ENCODE measurements at places on chromosomes 5 and 9.

DNA sequence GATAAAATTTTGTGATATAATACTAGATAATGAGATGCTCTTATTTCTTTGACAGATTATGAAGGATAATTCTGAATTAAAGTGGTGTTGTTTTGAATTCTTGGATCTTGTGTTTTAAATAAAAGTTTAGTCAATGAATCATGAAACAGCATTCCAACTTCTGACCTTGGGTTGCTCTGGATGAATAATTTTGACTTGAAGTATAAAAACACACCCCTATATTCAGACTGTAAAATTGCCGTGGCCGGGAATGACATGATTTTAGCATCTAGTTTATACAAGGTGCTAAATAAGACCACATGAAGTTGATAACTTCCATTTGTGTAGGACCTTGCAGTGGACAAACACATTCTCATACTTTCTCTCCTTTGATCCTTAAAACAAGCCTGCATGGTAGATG lies 67.2 kb upstream of the DAP start:
- DNase-seq = no peak

- DNase-seq = no peak
Measured at GRCh38 chr9:12658531-12659209, 34.5 kb upstream of the TYRP1 start.

- DNase-seq = no peak
Measured at GRCh38 chr5:179051784-179052183, 8.4 kb upstream of the ZNF354C start.

DNA sequence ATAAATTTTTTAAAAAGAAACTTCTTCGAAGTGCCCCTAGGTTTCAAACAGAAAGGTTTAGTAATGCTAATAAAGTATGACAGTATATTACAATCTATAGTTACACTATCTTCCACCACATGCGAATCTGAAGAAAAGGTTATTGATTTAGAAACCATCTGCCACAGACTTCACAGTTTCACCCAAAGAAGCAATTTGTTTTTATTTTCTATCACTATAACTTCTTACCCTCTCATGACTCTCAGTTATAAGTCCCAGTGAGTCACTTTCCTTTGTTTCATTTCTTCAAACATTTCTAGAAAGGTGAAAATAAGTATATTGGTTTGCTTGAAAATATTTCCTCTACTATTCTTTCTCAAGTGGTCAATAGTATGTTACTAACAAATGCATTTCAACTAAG lies 93.6 kb downstream of the MCTP1 start:
- no peak for DNase-seq

- no peak for DNase-seq
Measured at GRCh38 chr5:53877243-53877642, 316.8 kb downstream of the NDUFS4 start.

DNA sequence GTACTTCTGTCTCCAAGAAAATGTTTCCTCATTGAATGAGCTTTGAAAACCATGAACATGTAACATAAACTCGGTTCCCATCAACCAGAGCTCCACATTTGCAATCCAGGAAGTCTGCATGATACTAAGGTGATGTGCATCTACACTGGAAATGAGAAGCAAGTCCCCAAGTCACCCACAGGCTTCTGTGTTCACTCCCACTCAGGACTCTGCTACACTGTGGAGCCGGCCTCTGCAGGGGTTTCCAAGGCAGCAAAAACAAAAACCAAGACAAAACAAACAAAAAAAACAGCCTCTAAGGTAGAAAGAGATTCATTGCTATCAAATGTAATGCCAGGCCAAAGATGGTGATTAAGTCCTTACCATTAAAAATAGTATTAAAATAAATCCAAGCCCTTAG lies 593.7 kb downstream of the IRX1 start:
- DNase-seq = no peak

DNA sequence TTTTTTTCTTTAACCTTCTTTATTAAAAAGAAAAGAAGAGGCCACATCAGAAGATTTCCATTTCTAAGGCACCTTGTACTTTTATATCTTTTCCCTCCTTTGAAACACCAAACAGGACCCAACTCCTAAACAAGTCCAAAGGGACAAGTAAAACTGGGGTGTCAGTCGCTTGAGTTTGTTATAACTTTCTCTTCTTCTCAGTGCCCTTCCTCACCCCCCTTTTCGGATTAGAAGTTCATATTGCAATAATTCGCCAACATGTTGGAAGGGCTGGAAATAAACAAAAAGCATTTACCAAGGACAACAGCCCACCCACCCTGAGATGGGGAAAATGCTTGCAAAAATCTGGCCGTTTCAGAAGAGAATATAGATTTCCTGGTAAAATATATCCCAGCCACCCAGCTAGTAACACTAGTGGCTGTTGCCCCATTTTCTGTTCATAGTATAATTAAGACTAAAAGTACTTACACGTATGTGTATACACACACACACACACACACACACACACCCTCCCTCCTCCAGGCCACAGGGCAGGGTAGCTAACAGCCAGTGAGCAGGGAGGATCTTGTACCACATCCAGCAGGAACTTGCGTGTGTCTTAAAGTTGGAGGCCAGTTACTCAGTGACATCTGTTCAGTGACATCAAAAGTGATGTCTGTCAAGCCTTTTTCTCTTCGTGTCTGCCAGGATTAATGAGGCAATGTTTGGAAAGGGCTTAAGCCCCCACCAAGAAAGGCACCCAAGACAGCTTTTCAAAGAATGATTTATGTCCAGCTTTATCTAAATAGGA lies 149.1 kb upstream of the KLF4 start:
- no peak for DNase-seq

DNA sequence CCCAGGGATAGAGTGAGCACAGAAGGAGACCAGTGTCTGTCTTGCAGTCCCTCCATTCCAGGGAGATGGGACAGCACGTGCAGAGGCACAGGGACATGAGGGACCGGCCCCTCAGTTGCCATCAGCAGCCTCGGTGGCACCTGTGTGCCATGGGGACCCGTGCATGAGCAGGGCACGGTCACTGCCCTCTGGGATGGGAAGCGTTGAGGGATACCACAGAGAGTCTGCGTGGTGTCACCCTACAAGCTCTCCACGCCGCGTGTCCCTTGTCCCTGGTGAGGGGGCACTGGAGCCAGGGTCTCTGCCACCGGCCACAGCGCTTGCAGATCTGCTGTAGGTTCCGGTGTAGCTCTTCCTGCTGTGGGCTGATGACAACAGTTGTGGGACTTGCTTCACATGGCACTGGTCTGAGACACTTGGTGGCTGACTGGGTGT lies 108.1 kb downstream of the CACNA1B start:
- no peak for DNase-seq

DNA sequence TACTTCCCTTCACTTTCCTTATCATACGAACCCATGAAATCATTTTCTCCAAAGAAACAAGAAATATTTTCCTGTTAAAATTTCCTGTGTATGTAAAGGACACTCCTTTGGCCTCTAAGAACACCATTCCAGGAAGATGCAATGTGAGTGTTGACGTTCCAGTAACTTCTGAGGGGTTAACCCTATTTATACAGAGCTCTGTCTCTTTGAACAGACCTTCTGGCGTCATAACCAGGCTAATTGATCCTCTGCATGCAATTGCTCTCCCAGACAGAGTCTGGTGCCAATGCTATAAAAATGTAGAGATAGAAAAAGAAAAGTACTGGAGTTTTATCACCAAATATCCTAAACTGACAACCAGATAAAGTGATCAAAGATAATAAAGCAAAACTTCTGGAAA lies 218.5 kb downstream of the TLE1 start:
- DNase-seq = no peak

- DNase-seq = no peak
Measured at GRCh38 chr9:79131824-79132377, 439.9 kb upstream of the TLE4 start.

DNA sequence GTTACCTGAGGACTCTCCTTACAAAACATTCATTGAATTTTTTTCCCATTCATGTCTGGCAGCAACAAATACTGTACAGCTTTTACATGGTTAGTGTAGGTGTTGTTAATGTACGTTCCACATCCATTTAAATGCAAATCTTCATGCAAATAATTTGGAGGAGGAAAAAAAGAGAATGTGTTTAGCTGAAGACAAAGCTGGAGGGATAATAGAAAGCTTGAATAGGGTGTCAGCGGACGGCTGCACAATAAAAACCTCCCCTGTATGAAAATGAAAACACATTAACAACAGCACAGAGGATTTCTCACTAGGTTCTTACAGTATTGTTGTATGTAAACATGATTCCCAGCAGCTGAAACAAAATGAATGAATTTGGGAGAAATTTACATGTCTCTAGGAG lies 231.5 kb downstream of the ZNF608 start:
- DNase-seq = no peak

Data from stimulated activated CD4-positive, alpha-beta T cell treated with anti-CD3 and anti-CD28 coated beads, TNF-alpha, amount 100 ng/mL, for 24 hours (primary cell).